ENCODE measurements at places on chromosomes 5 and 9.

DNA sequence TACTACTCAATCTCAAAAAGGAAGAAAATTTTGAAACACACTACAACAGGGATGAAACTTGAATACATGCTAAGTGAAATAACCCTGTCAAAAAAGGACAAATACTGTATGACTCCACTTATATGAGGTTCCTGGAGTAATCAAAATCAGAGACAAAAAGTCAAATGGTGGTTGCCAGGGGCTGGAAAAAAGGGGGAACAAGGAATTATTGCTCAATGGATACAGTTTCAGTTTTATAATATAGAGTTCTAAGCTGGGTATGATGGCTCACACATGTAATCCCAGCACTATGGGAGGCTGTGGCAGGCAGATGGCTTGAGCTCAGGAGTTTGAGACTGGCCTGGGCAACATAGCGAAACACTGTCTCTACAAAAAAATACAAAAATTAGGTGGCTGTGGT, 29.0 kb downstream of the ETF1 start:
- no peak for DNase-seq

GRCh38 chr9:96156171-96156974, 145.6 kb downstream of the HSD17B3 start:
- DNase-seq: no peak

DNA sequence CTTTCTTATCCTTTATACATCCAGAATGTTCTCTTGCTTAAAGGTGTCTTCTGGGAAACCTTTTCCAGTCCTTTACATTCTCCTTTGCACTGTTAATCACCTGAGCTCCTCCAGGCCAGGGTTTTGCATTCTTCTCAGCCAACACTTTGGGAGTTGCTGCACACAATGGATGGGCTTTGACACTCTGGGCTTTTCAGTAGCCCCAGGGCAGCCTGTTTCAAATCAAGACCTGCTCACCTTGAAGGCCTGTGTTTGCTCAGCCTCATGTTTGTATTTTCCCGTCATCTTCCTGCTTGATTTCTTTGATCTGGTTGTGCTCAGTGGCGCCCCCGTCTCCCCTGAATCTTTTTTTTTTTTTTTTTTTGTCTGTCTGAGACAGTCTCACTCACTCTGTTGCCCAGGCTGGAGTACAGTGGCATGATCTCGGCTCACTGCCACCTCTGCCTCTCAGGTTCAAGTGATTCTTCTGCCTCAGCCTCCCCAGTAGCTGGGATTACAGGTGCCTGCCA, 41.0 kb downstream of the DMRT1 start:
- DNase-seq: no peak

GRCh38 chr9:93828331-93829097, 126.6 kb downstream of the BARX1 start:
- DNase-seq: no peak

- DNase-seq: no peak
Observed at GRCh38 chr9:87667164-87667738, 58.7 kb upstream of the CTSL start.

DNA sequence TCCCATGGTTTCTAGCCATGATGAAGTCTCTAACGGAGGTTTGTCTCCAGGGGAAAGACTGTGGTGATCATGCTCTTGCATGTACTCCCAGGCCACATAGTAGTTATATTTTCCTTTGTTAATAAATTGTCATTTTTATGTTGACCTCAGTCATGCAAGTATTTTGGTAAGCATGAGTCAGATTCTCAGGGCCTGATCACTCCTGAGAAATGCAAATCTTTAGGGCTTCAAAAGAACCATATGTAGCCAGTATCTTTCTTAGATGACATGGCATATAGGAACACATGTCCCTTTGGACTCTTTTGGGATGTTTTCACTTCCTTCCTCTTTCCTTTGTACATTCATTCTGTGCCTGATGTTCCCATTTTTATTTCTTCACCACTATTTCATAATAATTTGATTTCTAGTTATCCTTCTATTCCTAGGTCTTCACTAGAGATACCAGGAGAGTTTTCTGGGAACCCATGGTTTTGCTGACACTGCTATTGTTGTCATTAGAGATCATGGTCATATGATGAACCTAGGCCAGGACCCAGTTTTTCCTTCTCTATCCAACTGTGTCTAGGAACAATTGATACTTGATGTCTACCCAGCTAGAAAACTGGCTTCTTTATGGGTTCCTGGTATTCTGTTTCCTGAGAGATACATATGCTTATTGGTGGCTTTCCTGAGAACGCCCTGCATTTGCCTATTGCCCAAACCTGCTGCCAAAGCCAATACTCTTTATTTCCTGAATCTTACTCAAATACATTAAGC, 248.1 kb upstream of the NREP start:
- no peak for DNase-seq

Data from NCI-H748 treated with DMSO at 0.1 percent for 48 hours (cell line).